Activated T-helper 1 cell treated with anti-CD3 and anti-CD28 coated beads, Interleukin-2, amount 50 U/mL, for 16 hours (primary cell): ENCODE measurements at places on chromosomes 11 and 22.

DNA sequence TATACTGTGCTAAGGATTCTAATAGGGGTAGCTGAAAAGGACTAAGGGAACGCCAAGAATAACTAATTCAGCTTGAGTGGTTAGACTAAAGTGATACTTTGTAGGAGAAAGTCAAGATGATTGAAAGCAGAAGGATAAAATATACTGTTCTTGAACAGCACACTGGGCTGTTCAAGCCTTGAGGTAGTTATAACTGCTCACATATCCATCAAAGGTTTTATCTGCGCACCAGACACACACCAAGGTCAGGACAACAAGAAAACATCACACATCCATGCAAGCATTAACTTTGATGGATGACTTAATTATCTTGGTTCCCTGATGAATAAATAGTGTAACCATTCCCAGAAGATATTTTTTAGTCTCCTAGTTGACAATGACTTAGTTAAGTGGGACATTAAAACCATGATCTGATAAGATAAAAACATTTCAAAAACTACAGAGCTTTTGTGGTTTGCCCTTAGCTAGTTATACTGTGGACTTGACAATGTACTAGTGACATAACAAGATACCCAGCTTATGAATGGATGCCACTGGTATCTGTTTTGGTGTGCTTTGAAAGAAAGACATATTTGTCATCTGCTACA is 728.9 kb downstream of the JRKL start:
- no peak for DNase-seq

GRCh38 chr11:43419460-43419859 is 60.7 kb downstream of the TTC17 start:
- no peak for DNase-seq

- DNase-seq: no peak
These were observed 1182.5 kb downstream of the TBC1D22A start for GRCh38 chr22:47944941-47945340.

DNA sequence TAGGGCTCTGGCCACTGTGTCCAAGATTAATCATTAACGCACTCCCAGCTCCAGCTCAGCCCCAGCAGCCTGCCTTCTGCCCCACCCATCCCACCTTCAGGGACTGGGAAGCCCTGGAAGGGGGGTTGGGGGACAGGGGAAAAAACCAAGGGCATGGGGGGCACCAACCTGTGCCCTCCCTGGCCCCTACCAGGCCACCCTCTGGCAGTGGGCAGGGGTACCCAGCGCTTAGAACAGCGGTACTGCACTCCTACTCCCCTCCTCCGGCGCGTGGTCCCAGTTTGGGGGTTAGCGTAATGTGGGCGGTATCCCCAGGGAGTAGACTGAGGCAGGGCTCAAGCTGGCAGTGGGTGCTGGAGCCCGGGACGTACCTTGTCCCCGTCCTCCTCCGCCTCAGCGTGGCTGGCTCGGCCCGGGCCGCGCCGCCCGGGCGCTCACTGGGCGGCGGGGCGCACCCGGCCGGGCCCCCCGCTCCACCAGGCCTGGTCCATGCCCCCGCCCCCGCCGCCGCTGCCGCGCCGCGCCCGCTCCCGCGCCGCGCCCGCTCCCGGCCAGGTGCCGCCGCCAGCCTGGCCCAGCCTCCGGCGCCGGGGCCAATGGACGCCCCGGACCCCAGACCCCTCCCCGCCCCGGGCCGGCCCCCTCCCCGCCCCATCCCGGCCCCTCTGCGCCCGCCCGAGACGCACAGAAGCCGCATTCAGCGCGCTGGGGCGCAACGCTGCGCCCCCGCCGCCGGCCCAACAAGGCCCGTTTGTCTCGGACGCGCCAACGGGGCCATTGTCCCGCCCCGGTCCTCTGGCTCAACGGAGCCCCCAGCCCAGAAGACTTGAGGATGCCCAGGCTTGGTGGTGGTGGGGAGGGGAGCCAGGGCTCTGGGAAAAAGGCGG is at the start of gene GAL3ST1:
TSS of gene GAL3ST1 (minus strand) at position 571 of the 887 bp plus-strand sequence. CDS start 17,273 bp downstream, outside the sequence.
- DNase-seq: no peak

- no peak for DNase-seq
These were observed 107.5 kb upstream of the OR4B1 start for GRCh38 chr11:48109046-48109666.

- no peak for DNase-seq
These were observed at the start of gene CLMP for GRCh38 chr11:123195188-123196059. TSS of gene CLMP (minus strand) at chr11:123195248. CDS start at chr11:123194940, 308 bp downstream.

DNA sequence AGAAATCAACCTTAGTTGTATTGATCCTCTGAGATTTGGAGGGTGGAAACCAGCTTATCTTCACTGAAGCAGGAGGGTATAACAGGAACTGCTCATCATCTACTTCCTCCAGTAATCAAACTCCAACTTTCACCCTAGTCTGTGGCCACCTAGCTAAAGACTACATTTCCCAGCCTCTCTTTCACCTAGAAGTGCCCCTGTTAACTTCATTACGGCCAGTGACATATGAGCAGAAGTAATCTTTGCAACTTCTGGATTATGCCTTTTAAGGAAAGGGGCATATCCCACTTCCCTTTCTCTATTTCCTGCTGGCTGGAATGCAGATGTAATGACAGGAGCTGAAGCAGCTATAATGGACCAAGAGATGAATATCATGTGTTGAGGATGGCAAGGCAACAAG is 7.6 kb upstream of the VPS37C start:
- no peak for DNase-seq

- no peak for DNase-seq
These were observed 414 bp upstream of the PNPLA3 start for GRCh38 chr22:43923191-43923590.

- no peak for DNase-seq
These were observed 187.0 kb upstream of the ANO3 start for GRCh38 chr11:26144911-26145310.

GRCh38 chr22:35457729-35458546 is 58.0 kb downstream of the MCM5 start:
- no peak for DNase-seq

GRCh38 chr22:50280022-50280707 is 10.0 kb upstream of the MAPK11 start:
- DNase-seq: no peak

DNA sequence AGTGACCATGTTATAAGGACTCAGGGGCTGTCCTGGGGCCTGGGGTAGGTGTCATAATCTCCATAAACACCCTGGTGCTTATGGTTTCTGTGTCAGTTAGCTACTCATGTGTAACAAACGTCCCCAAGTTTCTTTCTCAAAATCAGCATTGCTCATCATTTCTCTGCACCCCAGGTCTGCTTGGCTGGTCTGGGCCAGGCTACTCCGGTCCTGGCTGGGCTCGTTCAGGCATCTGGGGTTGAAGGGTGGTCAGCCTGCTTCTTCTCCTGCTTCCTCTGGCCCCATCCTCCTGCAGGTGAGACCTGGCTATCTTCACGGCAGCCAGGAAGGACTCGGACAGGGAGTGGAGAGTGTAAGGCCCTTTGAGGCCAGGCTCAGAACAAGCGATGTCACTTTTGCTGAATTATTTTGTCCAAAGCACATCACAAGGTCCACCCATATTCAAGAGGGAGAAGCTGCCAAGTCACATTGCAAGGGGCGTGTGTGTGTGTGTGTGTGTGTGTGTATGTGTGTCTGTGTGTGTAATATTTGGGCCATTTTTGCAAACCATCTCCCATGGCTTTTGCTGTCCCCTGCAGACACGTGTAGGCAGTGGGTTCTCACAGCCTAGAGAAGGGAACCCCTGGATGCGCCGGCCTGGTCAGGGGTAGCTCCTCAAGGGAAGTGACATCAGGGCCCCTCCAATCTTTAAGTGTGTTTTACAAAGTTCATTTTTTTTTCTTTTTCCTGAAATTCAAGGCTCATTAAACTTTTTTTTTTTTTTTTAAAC is 535.8 kb downstream of the TBC1D22A start:
- DNase-seq: no peak

- no peak for DNase-seq
These were observed at the start of gene SCN4B for GRCh38 chr11:118152552-118153471. TSS of gene SCN4B (minus strand) at chr11:118152823. CDS start at chr11:118152673, 150 bp downstream.

GRCh38 chr11:90220391-90220790 is 2.5 kb downstream of the CHORDC1 start:
- no peak for DNase-seq

GRCh38 chr11:111925953-111926352 is 7.2 kb downstream of the C11orf52 start:
- DNase-seq: no peak

- DNase-seq: no peak
These were observed 11.9 kb downstream of the HIRA start for GRCh38 chr22:19419464-19420178.

GRCh38 chr22:24809331-24809730 is 3.3 kb downstream of the SGSM1 start:
- no peak for DNase-seq

DNA sequence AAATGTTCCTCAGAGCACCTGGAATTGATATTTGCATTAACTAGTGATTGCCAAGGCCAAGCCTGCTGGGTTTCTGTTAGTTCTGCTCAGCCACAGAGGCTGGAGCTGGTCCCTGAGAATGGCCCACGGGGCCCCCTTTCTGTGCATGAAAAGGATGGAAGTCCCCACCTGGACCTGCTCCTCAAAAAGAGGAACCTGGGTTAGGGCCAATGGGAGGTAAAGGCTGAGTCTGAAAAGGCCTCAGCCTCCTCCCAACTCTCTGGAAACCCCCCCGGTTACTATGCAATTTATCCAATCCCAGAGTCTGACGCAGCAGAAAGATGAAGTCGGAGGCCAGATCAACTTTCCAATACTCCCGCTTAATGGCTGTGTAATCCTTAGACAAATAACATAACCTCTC is 6.8 kb upstream of the CREB3L1 start:
- DNase-seq: no peak
